Activated naive CD4-positive, alpha-beta T cell (primary cell): ENCODE measurements at places on chromosomes 3 and 15.

DNA sequence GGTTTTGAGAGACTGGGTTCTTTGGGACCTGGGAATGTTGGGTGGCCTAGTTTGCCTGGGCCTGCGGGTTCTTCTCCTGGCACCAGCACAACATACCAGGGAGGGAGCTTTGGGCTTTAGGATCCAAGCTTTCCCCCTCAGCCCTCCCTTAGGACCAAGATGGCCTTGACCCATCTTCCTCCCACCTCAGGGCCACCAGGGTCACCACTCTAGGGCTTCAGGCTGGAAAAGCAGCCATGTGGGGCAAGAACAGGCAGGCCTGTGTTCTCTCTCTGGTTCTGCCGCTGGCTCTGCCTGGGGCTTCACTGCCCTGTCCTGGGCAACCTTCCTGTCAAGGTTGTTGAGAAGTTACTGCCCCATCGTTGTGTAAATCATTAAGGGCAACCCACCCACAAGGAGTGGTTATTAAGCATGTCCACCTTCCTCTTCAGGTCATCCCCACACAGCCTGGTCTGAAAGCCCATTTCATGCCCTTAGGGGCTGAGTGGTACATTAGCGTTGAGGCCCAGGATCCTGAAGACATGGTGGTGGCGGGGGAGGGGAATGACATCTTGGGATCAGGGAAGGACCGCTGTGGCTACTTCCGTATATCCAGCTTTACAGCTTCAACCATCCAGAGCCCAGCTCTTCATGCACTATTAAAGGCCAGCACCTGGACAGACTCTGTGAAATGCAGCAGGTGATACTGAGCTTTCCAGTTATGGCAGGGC is 652 bp downstream of the DUOX1 start:
- DNase-seq: no peak

GRCh38 chr3:156559321-156559720 is 4.4 kb upstream of the SSR3 start:
- no peak for DNase-seq

DNA sequence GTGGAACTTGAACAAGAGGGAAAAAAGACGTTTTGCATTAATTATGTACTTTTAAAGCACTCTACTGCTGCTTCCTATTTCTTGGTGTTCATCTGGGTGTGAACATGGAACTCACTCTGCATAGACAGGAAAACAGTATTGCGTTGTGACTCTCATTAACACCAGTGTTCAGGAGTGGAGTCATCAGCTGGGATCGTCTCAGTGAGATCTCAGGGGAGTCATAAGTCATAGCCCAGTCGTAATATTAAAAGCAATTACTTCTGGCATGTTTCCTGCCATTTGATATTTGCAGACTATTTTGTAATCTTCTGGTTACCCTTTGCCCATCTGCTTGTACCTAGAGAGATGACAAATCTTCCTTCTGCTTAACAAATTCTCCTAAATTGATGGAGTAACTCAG is 462.0 kb upstream of the ATP11B start:
- no peak for DNase-seq

DNA sequence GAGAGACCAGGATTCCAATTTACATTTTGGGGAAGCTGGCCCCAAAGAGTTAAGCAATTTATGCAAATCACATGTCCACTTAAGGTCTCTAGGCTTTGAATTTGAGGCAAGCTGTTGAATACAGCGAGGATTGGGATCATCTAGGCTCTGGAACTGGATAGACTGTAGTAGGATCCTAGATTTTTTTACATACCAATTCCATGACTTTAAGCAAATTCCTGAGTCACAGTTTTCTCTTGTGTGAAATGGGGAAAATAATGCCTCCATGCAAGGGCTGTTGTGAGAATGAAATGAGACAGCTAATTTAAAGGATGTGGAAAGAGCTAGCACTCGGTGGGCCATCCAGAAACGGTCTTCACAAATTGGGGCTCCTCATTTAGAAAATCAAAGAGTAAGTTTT is 103.4 kb downstream of the MINAR1 start:
- no peak for DNase-seq

DNA sequence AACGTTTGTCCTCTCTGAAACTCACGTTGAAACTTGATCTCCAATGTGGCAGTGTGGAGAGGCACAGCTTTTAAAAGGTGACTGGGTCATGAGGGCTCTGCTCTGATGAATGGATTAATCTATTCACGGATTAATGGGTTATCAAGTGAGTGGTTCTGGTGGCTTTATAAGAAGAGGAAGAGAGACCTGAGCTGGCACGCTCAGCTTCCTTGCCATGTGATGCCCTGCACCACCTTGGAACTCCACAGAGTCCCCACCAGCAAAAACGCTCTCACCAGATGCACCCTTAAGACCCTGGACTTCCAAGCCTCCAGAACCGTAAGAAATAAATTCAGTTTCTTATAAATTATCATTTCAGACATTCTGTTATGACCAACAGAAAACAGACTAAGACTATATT is 2.6 kb downstream of the PPP1R2 start:
- DNase-seq: no peak

- DNase-seq: no peak
These were observed 69.0 kb downstream of the RGMA start for GRCh38 chr15:93019971-93020370.

DNA sequence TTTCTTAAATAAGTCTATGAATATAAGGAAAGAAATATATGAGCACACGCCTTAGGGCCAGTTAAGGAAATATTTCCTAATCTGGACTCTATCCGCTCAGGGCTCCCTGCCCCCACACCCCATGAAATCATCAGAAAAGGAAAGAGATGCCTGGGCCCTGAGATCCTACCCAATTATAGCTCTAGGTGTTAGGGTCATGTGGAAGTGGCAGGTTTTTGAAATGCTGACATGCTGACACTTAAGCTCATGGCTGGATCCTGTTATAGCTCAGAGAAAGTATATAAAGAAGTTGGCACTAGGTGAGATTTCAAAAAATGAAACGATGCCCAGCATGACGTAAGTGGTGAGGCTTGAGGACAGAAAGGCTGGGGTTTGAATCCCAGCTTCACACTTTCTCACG is 43.5 kb upstream of the AKAP13 start:
- no peak for DNase-seq

DNA sequence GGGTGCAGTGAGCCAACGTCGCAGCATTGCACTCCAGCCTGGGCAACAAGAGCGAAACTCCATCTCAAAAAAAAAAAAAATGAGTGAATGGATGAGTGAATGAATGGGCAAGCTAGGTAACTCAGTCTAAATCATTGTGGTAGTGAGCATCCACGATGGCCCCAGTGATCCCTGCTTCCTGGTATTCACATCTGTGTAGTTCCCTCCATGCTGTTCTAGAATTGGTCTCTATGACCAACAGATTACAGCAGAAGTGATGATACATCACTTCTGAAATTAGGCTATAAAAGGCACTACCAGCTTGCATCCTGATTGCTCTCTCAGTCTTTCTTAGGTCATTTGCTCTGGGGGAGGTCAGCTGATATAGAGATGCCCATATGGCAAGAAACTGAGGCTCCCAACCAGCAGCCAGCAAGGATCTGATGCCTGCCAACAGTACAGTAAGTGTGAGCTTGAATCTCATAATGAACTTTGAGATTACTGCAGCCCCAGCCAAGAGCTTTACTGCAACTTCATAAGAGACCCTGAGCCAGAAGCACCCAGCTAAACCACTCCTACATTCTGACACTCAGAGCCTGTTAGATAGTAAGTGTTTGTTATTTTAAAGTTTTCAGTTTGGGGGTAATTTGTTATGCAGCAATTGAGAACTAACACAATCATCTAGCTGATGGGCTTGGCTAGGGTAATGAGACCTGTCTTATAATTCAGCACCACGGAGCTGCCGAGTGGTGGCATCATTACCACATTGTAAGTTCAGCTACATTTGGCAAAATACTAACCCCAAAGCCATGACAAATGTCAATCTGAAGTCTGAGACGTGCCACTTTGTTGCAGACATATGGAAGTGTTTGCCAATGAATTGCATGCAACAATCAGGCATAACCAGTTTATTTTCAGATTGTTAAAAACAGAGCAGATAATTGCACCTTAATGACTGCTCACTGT is 53.0 kb downstream of the KLHL6 start:
- no peak for DNase-seq

DNA sequence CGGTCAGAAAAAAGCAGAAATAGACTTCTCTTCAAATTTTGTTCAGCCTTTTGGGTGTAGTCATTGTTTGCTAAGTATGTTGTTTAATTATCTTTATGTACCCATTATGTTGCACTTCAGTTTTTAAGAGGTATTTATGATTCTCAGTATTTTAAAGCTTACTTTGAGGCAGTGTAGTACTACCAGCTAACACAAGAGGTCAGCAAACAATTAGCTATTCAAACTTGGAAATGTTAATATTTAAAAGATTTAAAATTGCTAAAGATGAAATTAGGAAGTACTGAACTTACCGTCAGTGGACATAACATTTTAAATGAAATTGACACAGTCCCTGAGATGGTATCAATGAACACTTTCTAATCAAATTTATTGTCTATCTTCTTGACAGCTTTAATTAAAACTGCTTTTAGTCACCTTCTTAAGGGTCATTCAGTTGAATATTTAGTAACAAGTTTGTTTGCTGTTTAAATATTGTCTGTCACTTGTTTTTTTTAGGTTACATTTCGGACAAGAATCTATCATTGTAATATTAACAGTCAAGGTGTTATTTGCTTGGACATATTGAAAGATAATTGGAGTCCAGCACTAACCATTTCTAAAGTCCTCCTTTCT is 28.1 kb downstream of the NKIRAS1 start:
- DNase-seq: no peak

DNA sequence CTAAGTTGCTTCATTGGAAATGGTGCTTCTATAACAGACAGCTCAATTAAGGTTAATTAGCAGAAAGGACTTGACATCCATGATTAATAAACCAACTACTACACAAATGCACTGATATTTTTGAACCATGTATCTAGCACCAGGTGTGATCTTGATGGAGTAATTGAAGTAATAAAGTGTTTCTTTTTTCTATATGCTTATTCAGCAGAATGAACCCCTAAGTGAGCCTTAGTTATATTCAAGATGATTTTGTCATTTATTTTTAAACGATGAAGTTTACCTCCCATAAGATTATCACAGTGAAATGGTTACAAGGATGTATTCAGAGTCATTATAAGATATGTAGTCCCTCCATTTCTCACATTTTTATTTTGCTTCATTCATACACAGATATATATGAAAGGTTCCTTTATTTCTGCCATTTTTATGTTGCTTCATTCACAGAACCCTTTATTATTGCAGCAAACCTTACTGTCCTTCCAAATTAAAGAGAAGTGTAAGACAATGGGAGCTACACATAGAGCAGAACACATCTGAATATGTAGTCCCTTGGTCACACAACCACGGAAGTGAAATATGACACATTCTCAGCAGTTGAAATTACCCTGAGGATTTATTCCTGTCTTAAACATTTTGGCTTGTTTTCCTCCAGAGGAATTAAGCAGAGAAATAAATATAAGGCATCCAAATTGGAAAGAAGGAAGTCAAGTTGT is 295.0 kb downstream of the RAP2B start:
- no peak for DNase-seq

DNA sequence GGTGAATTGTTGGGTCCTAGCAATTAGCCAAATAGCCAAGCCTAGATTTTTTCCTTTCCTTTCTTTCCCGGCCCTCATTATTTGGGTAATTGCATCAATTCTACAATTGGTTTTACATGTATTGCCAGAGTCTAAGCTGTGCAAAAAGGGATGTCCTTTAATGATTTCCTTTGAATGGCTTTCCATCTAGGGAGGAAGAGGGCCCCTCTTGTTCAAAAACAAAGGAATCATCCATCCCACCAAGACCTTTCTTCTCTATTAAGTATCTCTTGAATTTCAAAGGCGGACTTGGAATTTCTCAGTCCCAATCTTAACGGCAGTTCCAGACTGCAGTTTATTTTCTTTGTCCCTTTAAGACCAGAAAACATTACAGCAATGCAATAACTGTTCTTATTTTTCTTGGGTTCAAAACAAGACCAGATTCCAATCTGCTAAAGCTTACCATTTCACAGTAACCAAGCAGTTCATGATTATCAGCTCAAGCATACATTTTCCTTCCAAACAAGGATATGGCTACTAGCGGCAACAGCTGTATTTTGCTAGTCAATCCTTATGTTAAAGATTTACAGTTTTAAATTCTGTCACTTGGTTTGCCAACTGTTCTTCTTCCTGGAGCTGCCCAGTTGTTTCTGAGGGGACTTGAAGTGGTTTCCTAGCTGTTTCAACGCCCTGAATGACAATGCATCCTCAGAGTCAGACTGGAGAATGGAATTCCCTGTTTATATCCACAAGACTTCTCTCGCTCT is 91.4 kb upstream of the LRIG1 start:
- DNase-seq: no peak

GRCh38 chr3:152109038-152109437 is 159.7 kb upstream of the MBNL1 start:
- DNase-seq: no peak

DNA sequence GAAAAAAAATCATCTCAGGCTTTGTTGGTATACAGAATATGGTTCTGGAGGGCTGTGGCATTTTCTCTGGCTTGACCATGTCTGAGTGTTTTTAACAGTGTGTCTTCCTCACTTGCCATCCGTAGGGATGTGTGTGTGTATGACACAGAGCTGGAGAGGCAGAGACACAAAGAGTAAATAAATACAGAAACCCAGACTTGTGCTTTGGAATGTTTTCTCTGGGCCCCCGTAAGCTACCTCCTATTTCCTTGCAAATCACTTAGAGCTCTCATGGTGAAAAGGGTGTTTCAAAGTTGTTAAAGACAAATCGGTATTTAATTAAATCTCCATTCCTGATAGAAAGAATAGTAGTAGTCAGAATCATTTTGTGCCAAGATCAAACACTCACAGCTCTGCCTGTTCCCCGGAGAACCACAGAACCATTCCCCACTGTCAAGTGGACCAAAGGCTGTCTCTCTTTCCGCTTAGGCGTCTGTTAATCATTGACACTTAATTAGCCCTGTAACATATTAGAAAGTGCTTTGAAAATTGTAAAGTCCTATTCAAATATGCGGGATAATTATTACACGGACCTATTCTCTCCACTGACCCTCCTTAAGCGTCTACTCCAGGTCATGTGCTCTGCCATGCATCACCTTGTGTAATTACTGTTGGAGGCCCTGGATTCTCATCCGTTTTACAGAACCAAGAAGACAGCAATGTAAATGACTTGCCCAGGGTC is 313.6 kb upstream of the TLE3 start:
- no peak for DNase-seq

GRCh38 chr3:84943379-84943778 is 15.4 kb upstream of the CADM2 start:
- no peak for DNase-seq
